ENCODE measurements at places on chromosomes 5 and 9. TPM values are rescaled to one million over a fixed set of nuclear protein-coding genes. Genes with fewer than 3 reads are reported as not detected.
A peak's percentile ranks its signal among the peaks of the same experiment; 100 is the strongest.

The CDH6 gene
- 233 TPM for total RNA-seq

DNA sequence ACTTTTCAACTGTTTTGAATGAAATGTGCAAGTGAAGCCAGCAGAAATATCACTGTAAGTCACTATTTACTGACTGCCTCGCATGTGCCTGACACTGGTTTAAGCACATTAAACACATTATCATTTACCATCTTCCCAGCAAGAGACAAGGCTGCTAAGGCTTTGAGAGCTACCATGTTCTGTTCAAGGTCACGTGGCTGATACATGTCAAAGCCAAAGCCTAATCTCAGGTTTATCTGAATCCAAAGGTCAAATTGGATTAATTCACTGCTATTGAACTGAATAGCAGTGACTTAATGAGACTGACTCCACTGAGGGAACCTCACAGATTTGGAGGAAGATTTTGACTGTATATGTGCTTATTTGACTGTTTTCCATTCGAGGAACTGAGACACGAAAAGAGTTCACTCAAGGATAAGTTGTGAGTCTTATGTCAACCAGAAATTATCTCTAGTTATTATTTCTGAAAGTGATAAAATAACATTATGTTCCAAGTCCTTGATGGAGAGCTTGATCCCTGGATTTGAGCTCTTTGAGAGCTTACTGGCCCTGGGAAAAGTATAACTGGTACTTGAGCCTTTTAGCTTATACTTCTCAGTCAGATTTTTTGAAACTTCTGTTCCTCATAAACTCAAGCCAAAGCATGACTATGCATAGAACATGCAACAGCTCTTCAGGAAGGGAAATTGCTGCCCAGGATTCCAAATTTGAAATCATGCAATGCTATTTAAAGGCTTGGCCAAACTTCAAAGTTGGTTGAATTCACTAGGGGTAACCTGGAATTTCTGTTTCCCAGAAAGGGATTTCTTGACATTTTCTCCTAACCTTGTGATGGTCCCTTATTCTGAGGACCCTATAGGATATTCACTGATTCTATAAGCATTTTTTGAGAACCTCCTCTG is 23.4 kb upstream of the ARHGAP26 start:
- H3K36me3 ChIP-seq, result no peaks in the 10 kb centered on the region
- no peak for DNase-seq
- H3K4me1 ChIP-seq, result peaks cover 26% of the 10 kb centered on the region

- DNase-seq, result no peak
- H3K4me1 ChIP-seq, result peaks cover 11% of the 10 kb centered on the region
- no peaks in the 10 kb centered on the region for H3K27me3 ChIP-seq
- H3K36me3 ChIP-seq, result no peaks in the 10 kb centered on the region
- no peak overlapping the region for H3K4me3 ChIP-seq
Observed at GRCh38 chr5:79573983-79574890, 38.0 kb upstream of the TENT2 start.

DNA sequence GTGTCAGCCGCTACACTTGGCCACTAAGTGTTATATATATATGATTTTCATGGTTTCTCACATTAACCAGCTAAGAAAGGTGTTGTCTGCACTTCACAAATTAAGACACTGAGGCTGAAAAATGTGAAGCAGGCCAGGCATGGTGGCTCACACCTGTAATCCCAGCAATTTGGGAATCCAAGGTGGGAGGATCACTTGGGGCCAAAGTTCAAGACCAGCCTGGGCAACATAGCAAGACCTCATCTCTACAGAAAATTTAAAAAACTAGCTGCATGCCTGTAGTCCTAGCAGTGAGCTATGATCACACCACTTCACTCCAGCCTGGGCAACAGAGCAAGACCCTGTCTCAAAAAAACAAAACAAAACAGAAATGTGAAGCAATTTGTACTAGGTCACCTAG is 1.8 kb downstream of the COQ4 start:
- no peak for DNase-seq
- peak overlapping the region; percentile 98 for H3K4me3 ChIP-seq
- peaks cover 26% of the 10 kb centered on the region for H3K4me1 ChIP-seq
- peaks cover 2% of the 10 kb centered on the region for H3K27me3 ChIP-seq
- H3K36me3 ChIP-seq, result peaks cover 2% of the 10 kb centered on the region

DNA sequence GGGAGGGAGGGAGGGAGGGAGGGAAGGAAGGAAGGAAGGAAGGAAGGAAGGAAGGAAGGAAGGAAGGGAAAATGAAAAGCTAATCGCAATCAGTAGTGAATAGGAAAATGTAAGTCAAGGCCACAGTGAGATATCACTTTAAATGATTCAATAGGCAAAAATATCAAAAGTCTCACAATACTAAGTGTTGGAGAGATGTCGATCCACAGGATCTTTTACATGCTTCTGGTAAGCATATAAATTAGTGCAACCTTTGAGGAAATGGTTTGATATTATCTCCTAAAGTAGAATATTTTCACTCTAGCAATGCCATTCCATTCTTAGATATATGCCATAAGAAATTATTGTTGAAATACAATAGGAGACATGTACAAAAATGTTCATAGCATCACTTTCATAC is 58.4 kb downstream of the FRMD3 start:
- peaks cover 6% of the 10 kb centered on the region for H3K4me1 ChIP-seq
- H3K27ac ChIP-seq, result no peak overlapping the region
- no peaks in the 10 kb centered on the region for H3K36me3 ChIP-seq
- no peaks in the 10 kb centered on the region for H3K27me3 ChIP-seq
- no peak for DNase-seq
- H3K4me3 ChIP-seq, result no peak overlapping the region

DNA sequence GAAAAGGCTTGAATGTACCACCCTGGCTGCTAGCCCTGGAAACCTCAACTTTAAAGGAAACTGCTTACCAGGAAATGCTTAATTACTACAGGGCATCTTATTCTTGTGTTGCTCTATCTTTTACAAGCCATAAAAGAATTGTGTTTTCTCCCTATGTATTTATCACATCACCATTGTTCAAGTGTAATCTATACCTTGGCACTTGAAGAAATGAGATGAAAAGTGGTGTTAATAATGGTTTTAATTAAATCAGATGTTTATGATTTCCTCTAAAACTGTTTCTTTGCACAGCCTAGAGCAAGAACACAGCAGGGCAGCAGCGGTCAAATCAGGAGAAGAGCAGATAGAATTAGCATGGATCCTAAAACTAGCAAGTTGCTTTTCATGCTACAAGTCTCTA is 131.8 kb upstream of the RGMB start:
- DNase-seq, result no peak
- no peaks in the 10 kb centered on the region for H3K27me3 ChIP-seq
- H3K4me1 ChIP-seq, result peaks cover 40% of the 10 kb centered on the region
- H3K36me3 ChIP-seq, result no peaks in the 10 kb centered on the region
- no peak overlapping the region for H3K4me3 ChIP-seq

DNA sequence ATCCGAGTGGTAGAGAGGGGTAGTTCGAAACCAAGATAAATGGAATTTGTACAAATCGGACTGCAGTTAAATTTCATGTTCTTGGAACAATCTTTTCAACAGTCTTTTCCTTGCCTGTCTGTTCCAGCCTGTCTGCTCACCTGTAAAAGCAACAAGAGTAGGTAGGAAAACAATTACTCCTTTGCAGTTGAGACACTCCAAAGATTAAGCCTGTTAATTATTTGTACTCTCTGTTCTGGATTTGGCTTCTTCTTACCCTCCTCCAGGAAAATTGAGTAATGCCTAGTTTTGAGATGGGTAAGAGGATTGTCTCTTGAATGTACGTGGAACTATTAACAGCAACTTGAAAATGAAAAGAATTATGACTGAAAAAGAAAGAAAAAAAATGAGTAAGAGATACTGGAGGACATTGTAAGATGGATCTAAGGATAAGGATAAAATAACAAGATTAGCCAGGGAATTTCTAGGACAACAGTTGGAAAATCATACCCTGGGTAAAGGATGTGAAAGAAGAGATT is 24.3 kb downstream of the SPAAR start:
- no peak overlapping the region for H3K4me3 ChIP-seq
- DNase-seq, result no peak
- no peaks in the 10 kb centered on the region for H3K4me1 ChIP-seq
- peaks cover 12% of the 10 kb centered on the region for H3K27me3 ChIP-seq
- no peaks in the 10 kb centered on the region for H3K36me3 ChIP-seq
- no peak overlapping the region for H3K27ac ChIP-seq

- H3K27me3 ChIP-seq, result peaks cover 2% of the 10 kb centered on the region
- no peak overlapping the region for H3K27ac ChIP-seq
- H3K4me1 ChIP-seq, result no peaks in the 10 kb centered on the region
- H3K4me3 ChIP-seq, result no peak overlapping the region
Observed at GRCh38 chr5:153039501-153039900, 451.0 kb upstream of the GRIA1 start.

DNA sequence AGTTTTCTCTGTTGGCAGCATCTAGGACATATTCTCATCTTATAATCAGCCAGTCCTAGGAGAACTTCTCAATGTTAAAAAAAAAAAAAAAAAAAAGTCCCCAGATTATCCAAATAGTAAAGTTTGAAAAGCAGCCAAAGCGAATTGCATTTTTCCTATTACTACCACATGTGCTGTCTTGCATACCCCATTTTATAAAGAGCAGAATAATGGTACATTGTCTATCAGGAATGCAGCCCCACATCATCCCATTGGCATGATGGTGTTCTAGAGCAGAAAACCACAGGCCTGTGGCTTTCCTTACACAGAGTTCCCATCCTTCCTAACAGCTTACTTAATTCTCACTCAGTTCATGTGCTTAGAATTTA is 381.6 kb downstream of the TMEM38B start:
- no peak overlapping the region for H3K27ac ChIP-seq
- H3K4me3 ChIP-seq, result no peak overlapping the region
- peaks cover 4% of the 10 kb centered on the region for H3K36me3 ChIP-seq
- peaks cover 36% of the 10 kb centered on the region for H3K4me1 ChIP-seq
- no peaks in the 10 kb centered on the region for H3K27me3 ChIP-seq

DNA sequence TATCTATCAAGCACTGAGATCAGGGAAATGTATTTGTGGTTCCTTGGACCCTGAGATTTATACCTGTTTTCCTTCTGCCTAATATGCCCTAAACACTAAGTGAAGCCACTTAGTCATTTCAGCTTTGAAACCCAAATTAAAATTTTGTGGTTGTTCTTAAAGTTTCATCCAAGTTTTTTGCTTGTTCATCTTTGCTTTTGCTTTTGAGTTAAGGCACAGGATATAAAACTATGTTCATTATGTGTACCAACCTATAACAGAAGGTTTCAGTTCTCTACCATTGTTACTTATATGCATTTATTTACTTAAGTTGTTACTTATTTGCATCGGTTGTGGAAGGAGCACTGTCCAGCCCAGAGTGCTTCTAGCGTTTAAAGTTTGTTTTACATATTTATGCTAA is 382.3 kb downstream of the PTPRD start:
- DNase-seq, result no peak
- peaks cover 7% of the 10 kb centered on the region for H3K4me1 ChIP-seq
- H3K4me3 ChIP-seq, result no peak overlapping the region
- no peaks in the 10 kb centered on the region for H3K27me3 ChIP-seq
- H3K36me3 ChIP-seq, result no peaks in the 10 kb centered on the region

DNA sequence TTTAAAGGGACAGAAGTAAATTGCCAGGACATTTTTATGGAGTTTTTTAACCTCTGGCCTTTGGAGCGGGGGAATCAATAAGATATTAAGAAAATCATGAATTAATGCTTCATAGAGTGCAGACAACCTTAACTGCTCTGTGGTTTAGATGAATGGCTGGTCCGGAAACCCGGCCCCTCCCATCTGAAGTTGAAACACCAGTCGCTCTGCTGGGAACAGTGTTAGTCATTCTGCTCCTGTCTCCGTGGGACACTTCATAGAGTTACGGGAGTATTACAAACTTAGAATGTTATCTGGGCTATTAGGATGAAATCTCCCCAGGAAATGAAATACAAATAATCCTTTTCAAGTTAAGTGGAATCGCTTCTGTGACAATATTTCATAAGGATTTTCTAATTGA is 110.1 kb upstream of the IRX2 start:
- DNase-seq, result no peak

GRCh38 chr5:111699976-111700375 is 57.0 kb downstream of the NREP start:
- no peaks in the 10 kb centered on the region for H3K27me3 ChIP-seq
- H3K27ac ChIP-seq, result no peak overlapping the region
- DNase-seq, result no peak
- peaks cover 7% of the 10 kb centered on the region for H3K4me1 ChIP-seq

DNA sequence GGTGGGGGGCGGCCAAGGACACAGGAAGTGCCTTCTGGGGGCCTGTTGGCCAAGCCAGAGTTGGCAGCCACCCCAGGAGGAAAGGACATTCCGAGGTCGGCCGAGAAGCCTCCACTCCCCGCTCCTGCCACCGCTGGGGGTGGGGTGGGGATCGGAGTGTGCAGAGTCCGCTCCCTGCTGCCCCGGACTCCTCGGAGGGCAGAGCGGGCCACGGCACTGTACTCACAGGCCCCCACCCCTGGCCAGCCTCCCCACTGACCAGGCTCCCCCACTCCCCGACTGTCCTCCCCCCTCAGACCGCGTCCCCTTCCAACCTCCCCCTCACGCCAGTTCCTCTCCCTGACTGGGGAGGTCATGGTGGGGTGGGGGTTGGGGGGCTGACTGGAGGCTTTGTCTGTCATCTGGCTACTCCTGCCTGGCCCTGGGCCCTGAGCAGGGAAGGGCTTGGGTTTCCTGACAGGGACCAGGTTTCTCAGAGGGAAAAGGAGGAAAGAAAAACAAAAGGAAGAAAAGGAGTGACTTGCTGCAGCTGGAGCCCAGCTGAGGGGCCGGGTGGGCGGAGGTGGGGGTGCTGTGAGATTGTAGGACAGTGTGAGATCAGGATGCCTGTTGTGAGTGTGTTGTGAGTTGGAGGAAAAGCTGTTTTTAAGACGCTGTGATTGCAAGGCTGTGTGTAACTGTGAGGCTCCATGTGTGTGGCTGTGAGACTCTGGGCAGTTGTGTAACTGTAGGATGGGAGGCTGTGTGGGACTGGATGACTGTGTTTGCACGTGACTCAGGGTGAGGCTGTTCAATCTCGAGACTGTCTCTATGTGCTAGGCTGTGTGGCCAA is 29.7 kb downstream of the CNTFR start:
- peaks cover 65% of the 10 kb centered on the region for H3K4me1 ChIP-seq
- no peak for DNase-seq
- H3K27me3 ChIP-seq, result no peaks in the 10 kb centered on the region
- peak overlapping the region; percentile 39 for H3K27ac ChIP-seq

The KLF9 gene
- total RNA-seq, result 0.19 TPM

GRCh38 chr5:162931501-162931900 is 505.9 kb upstream of the CCNG1 start:
- no peak overlapping the region for H3K27ac ChIP-seq
- no peak overlapping the region for H3K4me3 ChIP-seq
- no peaks in the 10 kb centered on the region for H3K36me3 ChIP-seq
- H3K27me3 ChIP-seq, result peaks cover 2% of the 10 kb centered on the region
- DNase-seq, result no peak

- no peak overlapping the region for H3K27ac ChIP-seq
- H3K4me1 ChIP-seq, result no peaks in the 10 kb centered on the region
- no peak for DNase-seq
- no peak overlapping the region for H3K4me3 ChIP-seq
- peaks cover 3% of the 10 kb centered on the region for H3K36me3 ChIP-seq
- H3K27me3 ChIP-seq, result peaks cover 3% of the 10 kb centered on the region
Observed at GRCh38 chr9:35432076-35432475, 57.8 kb upstream of the RUSC2 start.
